Stimulated activated CD4-positive, alpha-beta T cell treated with anti-CD3 and anti-CD28 coated beads, Interleukin-2, amount 100 ng/mL, for 24 hours (primary cell): ENCODE measurements at places on chromosomes 1 and 21.

GRCh38 chr1:186483561-186483960 lies 22.6 kb upstream of the PDC start:
- DNase-seq = no peak

DNA sequence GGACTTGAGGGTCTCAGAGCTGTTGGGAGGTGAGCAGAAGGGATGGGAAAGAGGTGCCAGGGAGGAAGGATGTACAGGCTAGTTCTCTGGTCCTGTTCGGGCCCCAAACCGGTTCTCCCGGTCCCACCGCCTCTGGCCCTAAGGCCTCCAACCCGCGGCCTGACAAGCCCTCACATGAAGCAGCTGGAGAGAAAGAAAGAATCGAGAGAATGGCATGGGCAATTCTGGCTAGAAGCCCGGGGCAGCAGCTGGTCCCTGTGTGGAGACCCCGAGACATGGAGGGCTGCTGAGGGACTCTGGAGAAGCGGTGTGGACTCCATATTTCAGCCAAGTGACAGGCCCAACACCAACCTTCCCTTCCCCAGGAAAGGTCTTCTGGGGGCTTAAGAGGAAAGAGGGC lies 730 bp downstream of the CDC42SE1 start:
- peak; percentile 22 for DNase-seq

DNA sequence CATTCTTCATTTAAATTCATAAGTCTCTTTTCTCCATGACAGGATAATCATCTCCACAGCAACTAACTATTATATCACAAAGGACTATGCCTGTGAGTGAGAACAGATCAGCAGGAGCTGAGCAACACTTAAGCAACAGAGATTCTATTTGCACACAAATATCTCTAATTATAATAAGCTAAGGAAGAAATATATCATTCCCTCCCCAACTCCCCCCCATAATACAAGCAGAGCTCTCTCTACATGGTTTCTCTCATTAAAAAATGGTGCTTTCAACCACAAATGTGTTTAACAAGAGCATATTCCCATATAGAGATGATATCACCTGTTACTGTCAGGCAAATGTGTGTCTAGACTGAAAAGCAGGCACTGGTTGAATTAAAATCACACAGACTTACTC lies 34.5 kb upstream of the NIBAN1 start:
- DNase-seq = no peak

DNA sequence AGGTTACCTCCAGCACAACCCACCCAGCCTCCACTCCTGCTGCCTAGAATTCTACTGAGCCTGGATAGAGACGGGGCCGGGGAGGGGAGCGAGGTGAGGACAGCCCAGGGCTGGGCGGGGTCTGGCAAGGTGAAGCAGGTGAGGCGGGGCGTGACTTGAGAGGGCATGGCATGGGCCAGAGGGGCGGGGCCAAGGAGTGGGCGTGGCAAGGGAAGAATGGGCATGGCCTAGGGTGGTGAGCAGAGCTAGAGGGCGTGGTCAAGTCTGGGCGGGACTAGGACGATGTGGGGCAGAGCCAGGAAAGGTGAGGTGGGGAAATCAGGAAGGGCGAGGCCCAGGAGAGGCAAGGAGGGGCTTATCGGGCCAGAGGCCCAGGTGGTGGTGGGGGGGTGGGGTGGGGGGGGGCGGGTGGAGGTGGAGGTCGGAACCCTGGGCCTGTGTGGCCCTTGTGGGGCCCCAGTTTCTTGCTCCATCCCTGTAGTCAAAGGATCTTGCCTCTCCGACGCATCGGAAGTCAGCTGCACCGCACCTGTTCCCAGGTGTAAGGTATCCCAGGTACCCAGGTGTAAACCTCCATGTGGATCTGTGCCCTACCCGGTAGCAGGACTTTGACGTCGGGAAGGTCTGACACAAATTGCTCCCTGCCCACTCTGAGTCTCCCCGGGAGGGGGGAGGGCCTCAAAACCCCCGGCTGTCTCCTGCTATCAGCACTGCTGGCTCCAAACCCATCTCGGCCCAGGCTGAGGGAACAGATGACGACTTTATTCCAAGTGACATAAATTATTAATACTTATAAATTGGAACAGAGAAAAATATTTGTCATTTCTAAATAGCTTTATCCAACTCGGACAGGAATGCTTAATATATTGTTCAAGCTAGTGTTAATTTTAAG lies 32.9 kb upstream of the UTS2 start:
- peak; percentile 55 for DNase-seq

DNA sequence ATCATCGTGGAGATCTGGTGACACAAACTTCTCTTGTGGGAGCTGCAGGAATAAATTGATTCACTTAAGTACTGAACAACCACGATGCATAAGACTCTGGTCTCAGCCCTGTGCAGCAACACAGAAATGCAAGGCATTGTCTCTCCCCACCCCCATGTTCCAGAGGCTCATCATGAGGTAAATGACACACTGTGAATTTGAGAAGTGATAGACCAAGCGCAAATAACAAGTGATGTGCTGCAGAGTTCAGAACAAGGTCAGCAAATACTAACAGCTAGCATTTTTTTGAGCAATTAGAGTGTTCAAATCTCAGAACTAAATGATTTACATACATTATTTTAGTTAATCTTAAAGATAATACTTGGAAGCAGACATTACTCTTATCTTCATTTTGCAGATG lies 223.7 kb downstream of the SEC16B start:
- no peak for DNase-seq

- DNase-seq = no peak
These were observed 81.7 kb downstream of the AXDND1 start for GRCh38 chr1:179447489-179447888.
